ENCODE measurements at places on chromosomes 4 and X.
A peak's percentile ranks its signal among the peaks of the same experiment; 100 is the strongest.

GRCh38 chrX:7948483-7948882 is 21.3 kb upstream of the PNPLA4 start:
- DNase-seq: no peak

DNA sequence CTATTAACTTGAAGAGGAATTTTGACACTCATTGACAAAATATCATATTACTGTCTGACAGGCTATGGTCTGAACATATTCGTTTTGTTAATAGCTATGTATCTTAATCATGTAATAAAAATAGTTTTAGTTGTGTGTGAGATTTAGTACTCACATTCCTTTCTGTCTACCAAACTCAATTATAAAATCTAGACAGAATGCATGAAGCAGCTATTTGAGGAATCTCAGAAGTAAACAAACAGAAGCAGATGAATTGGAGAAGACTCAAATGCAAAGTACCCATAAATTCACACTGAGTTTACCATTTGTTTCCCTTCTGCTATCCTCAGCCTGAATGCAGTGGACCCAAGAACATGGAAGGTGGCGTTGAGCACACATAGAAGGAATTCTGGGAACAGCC is 841.6 kb upstream of the AADAT start:
- no peak for DNase-seq

DNA sequence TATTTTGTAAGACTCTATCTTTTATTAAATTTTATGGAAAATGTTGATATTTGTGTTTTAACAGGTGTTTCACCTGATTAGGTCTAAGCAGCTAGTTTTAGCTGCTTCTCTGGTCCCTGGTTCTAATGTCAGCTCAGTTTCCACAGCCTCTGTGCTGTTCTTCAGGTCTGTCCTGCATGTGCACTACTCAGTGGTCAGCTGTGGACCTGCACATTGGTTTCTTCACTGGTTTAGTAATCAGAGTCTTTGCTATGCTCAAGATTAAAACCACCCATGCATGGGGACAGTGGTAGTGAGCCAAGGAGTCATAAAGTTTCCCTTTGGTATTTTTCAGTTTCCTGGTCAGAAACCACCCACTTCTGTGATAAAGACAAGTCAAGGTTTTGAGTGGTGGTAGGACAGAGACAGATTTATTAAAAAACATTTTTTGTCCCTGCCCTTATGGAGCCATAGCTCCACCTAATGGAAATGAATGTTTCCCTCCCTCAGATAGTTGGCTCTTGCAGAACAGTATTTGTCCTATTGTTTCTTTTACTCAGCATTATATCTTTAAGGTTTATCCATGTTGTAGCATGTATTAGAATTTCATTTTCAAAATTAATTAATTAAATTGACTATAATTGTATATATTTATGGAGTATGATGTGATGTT is 36.8 kb upstream of the VBP1 start:
- DNase-seq: no peak

GRCh38 chr4:103307453-103308247 is 109.5 kb upstream of the CENPE start:
- no peak for DNase-seq

DNA sequence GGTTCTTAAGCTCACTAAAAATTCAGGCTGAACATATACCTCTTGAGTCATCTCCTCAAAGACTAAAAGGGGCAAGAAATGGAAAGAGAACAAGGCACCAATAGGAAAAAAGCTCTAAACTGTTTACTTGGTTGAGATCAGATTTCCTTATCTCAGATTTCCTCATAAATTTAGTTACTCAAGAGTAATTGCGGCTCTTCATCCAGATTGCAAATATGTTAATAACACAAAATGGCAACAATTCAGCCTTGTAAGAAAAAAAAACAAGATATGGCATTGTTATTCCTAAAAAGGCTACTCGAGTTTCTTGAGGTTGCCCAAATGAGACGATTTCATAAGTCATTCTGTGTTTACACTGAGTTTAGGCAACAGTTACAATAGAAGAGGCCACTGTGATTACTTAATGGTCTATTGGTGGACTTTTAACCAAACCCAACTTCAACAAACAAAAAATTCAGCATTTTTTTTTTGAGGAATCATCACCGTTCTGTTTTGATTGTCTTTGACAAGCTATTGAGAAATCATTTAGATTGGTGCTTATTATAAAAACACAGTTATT is 97.9 kb upstream of the PDHA1 start:
- DNase-seq: no peak

DNA sequence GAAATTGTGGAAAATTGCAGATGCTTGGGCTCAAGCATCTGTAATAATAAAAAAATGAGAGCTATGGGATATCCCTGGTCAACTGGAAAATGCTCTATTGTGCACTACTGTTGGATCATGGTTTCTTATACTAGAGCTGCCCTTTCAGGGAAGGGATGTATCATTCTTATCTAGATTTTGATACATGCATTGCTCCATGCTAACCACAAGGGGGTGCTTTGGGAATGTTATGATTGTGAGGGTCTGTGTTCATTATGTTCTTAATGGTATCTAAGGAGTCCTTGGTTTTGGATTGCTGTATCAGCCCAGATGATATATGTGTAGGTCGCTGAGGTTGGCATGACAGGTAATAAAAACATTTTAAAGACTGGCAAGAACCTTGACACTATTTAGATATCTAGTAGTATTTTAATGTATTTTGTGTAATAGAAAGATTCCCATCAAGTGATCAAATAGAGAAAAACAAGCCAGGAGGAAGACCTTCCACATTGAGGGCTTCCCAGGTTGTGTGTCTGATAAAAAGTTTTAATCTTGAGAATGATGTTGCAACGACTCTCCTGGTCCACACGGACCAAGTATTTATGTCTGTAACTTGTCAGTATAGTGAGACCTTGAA is 49.2 kb upstream of the TLR2 start:
- DNase-seq: peak; percentile 12

DNA sequence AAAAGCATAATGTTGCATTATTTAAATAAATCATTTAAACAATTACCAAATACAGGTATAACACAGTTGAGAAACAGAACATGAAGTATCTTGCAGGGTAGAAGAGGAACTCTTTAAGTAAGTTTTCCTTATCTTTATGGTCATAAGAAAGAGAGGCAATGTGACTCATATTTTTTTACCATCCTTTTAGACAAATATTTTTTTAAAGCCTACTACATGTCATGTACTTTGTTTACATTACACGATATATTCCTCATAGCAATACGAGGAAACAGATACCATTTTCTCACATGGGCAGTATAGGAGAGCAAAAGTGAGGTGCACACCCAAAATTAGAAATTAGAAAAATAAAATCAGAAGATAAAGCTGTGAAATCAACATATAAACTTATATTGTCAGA is 49.3 kb upstream of the EPHA5 start:
- DNase-seq: no peak

- no peak for DNase-seq
These were observed 203.0 kb downstream of the CENPC start for GRCh38 chr4:67342291-67342690.

DNA sequence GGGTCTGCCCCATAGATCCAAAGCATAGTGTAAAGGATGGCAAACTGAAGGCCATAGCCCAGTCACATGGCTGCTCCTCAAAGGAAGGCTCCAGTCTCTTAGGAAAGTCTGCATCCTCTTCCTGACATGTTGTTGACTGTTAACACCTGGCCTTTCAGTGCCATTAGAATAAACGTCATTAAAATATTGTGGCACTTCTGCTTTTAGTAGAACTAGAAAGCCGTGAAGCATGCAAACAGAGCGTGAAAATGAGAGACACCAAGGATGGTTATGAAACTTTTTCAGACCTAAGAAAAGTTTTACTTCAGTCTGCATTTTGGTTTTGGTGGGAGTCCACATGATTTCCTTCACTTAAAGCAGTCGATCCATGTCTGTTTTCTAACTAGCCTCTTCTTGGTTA is 41.1 kb upstream of the AFF2 start:
- no peak for DNase-seq

DNA sequence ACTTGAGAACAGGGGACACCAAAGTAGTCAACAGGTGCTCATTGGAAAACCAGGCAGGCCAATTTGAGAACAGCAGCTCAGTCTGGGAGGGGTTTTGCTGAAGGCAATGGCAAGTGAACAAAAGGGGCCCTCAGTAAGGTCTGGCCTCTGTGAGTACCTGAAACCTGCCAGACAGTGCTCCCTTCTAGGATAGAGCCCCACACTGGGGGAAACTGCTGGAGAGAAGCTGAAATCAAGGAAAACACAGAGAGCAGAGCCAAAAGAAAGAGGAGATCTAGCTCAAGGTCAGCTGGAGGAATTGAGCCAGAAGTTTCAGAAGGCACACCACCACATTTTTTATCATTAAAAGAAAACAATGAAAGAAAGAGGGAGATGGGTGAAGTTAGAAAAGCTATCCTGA is 28.2 kb downstream of the PNMA6E start:
- DNase-seq: no peak

- DNase-seq: no peak
These were observed 163.2 kb downstream of the ANK2 start for GRCh38 chr4:113212613-113213012.

DNA sequence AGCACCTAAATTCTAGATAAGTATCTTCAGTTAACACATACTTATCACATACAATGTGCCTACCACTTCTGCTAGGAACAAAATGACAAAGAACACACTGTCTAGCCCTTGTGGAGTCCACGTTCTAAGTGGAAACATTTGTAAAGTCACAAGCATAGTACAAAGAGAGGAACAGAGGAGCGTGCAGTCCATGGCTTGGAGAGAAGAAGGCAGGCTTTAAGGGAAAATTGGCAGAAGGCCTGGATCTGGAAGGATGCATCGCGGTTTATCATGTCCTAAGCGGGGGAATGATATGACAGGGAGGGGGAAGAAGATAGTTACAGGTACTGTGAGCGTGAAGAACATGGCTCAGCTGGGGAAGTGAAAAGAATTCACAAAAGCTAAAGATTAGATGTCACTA is 218.0 kb downstream of the PRDM5 start:
- DNase-seq: no peak

- DNase-seq: no peak
These were observed 499.1 kb upstream of the SLIT2 start for GRCh38 chr4:19752599-19752998.

DNA sequence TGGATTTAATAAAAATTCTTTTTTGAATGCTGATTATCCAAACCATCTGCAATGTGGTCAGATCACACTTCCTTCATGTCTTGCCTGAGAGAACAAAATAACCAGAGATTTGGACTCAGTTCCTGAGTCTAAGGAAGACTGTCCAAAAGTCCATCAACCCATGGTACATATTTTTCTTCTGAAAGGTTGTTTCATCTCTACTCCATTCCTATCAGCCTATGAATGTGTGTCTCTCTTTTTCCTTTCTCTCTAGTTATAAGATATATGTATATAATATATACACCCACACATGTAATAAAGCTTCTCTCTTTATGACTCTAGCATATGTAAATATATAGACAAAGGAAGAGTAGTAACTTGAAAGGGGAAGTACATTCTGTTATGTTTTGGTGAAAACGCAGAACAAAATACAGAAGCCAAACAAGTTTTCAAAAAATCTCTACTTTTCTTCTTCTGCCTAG is 226.9 kb downstream of the ARHGAP24 start:
- no peak for DNase-seq

DNA sequence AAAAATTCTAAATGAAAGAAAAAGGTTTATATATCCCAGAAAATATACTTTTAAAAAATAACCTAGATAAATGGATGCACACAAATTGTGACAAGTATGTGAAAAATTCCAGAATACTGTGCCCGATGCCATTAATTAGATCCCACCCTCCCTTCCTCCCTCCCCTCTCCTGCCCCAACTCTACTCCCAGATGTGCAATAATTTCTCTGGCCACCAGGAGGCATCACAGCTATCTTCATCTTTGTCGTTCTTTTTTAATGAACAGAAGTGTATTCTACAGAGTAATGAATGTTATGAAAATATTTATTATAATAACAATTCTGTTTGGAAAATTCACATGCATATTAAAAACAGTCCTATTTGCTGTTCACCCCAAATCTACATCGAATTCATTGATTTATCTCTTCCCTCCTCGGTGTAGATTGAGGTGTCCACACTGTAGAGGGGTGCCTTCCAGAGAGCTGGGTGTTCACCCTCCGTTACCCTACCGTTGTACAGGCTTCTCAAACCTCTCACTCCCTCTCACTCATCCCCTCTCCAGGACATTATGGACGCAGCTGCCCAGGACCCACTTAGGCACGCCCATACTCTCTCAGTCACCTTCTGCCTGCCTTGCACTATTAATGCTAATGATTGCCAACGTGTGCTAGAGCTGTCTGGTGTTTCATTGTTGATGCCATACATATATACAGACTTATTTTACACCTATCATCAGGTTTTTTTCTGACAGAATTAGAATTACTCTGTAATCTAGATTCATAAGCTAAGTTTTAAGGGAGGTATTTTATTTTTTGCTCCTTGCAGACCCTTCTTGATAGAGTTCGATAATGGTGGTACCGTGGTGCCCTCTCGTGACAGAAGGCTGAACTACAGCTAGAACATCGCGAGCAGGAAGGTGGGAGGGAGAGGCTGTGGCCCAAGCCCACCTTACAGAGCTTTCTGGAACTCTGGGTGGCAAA is 14.1 kb downstream of the RAB40AL start:
- DNase-seq: peak; percentile 51

DNA sequence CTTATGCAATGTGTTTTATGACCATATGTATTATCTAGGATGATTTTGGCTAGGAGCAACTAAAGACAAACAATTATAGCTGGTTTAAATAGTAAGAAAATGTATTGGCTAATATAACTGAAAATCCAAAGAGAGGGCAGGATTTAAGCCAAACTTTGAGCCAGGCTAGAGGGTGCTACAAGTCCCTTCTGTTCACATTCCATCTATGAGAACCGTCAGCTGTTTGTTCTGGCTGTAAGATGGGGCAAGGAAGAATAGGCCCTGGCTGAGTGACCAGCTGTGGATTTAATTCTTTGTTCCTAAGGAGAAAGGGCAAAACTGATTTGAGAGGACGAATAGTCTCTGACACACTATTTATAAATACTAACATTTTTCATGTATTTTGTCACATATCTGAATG is 79.2 kb upstream of the UGT8 start:
- no peak for DNase-seq

DNA sequence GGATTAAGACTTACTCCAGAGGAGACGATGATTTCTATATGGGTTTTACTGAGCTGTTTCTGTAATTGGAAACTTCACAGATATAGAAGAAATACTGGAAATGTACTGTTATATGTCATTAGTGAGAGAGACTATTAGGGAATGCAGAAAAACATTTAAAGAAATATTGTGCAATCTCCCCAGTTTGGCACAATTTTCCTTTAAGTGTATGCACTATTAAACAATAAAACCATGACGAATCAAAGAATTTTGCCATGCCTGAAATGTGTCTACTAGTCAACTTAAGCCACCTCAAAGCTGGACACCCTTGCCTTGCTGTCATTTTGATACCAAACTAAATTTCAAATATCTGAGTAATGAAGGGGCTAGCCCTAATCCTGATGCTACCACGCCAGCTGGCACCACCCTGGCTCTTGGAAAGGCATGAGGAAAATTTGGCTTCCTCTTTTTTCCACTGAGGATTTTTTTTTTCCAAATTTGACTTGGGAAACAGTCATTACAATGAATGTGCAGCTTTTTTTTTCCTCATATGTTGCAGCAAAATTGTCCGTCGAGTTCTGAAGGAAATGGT is 36.1 kb downstream of the MTTP start:
- no peak for DNase-seq
